ENCODE measurements at places on chromosomes 4 and X.

- DNase-seq: peak; percentile 14
Observed at GRCh38 chr4:169070071-169070894, 60.2 kb upstream of the CBR4 start.

GRCh38 chr4:147586637-147587036 lies 30.6 kb upstream of the TMEM184C start:
- DNase-seq: no peak

DNA sequence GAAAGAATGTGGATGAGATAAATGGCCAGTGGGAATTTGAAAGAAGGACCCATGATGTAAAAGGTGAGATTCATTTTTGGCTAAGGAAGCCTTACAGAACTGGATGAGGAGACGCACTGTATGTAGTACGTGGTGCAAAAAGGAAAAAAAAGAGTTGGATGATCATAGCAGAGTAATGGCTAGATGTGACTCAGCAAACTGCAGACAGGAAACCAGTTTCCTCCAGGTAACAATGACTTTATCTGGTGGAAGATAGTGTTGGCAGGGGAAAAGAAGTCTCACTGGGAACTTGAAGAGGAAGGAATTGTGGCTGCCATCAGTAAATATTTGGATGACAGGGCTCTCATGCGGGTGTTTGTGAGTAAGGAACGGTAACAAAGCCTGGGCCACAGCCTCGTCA lies 243.2 kb downstream of the CPE start:
- DNase-seq: no peak

- no peak for DNase-seq
Observed at GRCh38 chr4:73170518-73171198, 87.9 kb downstream of the ANKRD17 start.

GRCh38 chrX:53695946-53696549 lies 9.5 kb upstream of the HUWE1 start:
- DNase-seq: no peak

- DNase-seq: no peak
Observed at GRCh38 chr4:73761856-73762255, 21.5 kb downstream of the CXCL8 start.

DNA sequence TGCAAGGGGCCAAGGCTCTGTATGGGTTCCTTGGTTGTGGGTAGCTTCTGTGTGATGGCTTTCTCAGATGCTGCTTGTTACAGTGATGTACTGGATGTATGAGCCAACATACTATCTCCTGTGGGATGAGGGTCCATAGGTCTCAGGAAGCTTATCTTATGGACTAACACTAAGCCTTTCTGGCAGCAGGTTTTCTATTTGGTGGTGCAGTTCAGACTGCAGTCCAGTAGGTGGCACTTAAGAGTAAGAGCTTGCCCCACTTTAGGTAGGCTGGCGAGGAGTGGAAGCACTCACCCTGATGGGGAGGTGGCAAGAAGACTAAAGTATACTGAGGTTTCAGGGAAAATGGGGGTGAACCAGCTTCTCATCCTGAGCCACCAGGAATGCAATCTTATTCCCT lies 306.7 kb upstream of the MAOA start:
- no peak for DNase-seq

DNA sequence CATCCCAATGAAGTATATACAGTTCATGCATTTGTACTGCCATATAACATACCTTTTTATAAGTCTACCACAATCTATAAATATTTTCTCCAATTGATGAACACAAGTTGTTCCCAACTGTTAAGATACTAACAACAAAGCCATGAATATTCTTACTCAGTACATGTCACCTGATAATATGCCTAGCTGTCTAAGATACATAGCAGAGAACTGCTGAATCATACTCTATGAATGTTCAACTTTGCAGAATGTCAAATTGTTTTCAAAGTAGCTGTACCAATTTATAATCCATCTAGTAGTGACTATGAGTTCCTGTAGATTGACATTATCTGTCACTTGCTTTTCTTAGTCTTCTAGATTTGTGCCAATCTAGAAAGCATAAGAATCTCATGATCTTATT lies 84.9 kb downstream of the RAB28 start:
- no peak for DNase-seq

DNA sequence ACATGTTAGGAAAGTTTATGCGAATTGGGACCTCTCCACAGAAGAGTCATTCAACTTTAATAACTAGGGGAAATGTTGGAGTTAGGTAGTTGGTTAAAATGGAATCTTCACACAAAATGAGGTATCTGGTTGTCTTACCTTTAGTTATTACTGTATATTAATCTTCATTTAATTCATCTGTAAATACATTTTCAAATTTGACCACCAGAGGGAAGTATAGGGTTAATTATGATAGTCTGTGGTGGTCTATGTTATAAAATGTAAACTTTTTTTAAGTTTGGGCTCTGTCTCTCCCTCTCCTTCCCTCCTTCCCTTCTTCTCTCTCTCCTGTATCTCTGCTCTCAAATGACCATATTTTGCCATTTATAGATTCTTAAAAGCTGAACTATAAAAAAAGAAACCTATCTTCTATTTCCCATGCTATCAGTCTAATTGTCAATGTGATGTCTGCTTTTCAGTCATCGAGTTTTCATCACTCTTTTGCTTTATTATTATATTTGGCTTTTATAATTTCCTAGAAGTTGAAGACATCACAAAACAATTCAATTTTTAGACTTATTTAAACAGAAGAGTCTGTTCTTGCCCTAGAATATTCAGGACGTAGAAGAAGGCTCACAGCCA lies 49.8 kb downstream of the TMEM144 start:
- no peak for DNase-seq

All from NCI-H187 (cell line).